ENCODE measurements at places on chromosomes 2 and 18. TPM values are rescaled to one million over a fixed set of nuclear protein-coding genes. Genes with fewer than 3 reads are reported as not detected.
A peak's percentile ranks its signal among the peaks of the same experiment; 100 is the strongest.

The REEP1 gene
- 19.3 TPM for polyA plus RNA-seq

The UGT1A5 gene
- not detected for polyA plus RNA-seq

The ONECUT2 gene
- not detected for polyA plus RNA-seq

The DNAH6 gene
- polyA plus RNA-seq = 0.45 TPM

GRCh38 chr2:75563591-75563990, 2.9 kb upstream of the EVA1A start:
- DNase-seq = no peak

DNA sequence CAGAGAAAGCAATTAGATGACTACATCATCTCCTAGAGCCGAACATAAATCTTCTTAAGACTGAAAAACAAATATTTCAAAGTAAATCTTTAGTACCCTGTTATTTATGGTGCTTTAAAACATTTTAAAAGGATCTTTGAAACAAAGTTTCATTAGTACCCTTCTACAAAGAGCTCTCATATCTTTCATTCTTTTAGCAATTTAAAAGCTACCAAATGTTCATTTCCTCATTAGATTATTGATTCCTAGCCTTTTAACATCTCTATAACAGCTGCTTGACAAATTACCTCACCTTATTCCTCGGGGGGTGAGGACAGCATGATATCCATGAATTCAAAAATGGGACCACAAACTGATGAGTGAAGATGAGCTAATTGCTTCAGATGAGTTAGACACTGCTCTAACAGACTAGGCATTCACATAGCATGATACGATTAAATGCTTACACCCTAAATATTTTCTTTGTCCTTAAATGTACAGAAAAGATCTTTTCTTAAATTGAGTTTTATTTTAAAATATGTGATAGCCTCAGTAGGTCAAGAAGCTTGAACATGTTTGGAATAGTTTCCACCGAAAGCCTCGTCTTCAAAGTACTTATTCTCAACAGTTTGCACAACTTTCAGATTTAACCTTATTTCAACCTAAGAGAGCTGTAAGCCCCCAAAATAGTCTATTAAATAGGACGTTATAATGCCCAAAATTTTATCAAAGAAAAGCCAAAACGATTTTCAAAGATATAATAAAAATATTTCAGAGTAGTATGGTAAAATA, 2.1 kb downstream of the ATAD2B start:
- no peak for DNase-seq

DNA sequence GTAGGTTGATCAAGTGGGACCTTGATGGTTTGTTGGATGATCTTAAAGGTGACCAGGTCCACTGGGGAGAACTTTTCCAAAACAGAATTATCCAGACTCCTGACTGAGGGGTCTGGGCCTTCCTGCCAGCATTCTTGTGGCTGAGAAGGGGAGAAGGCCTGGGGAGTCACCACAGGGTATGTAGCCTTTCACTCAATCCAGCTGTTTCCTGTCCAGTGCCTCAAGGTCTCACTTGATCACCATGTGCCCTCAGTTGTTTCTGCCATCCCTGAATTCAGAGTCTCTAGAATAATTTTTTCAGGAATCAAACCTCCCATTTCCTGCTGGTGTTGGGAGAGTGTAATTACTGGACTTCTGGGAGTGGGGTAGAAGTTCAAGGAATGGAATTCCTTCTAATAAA, 54.4 kb upstream of the TANC1 start:
- peak; percentile 25 for DNase-seq

- DNase-seq = no peak
These were observed 28.4 kb upstream of the PXDN start for GRCh38 chr2:1772471-1773267.
